ENCODE measurements at places on chromosomes 5 and 9. TPM values are rescaled to one million over a fixed set of nuclear protein-coding genes. Genes with fewer than 3 reads are reported as not detected.

Gene PCDHB2
- total RNA-seq, result 1.7 TPM

Gene SAP30L
- 60.5 TPM for total RNA-seq

Gene CRHBP
- not detected for total RNA-seq

Gene SNCAIP
- 4.6 TPM for total RNA-seq

Gene CARD6
- total RNA-seq, result 7.6 TPM

Gene GARIN3
- total RNA-seq, result not detected

Gene IL4
- total RNA-seq, result not detected

Gene WDR41
- total RNA-seq, result 45.9 TPM

Gene NEUROG1
- not detected for total RNA-seq

Gene XRCC4
- 11.7 TPM for total RNA-seq

Gene ISL1
- total RNA-seq, result not detected

Gene MEGF10
- 1.7 TPM for total RNA-seq

Gene HK3
- 24.0 TPM for total RNA-seq

Gene CDO1
- 536 TPM for total RNA-seq

Gene JMY
- 22.9 TPM for total RNA-seq

Gene CCL27
- total RNA-seq, result not detected

Gene IFNA1
- not detected for total RNA-seq

Gene TXNDC8
- not detected for total RNA-seq

Gene PCDHGA3
- 10.5 TPM for total RNA-seq

Gene LECT2
- total RNA-seq, result not detected

Gene LRRC19
- total RNA-seq, result not detected

Gene PFN3
- total RNA-seq, result not detected

Gene BRD8
- 52.2 TPM for total RNA-seq

Gene THBS4
- 153 TPM for total RNA-seq

Gene SHC3
- total RNA-seq, result 2.9 TPM

Gene DPYSL3
- 54.9 TPM for total RNA-seq

Gene EQTN
- not detected for total RNA-seq

Gene PROB1
- 0.63 TPM for total RNA-seq

Gene ADGRD2
- total RNA-seq, result not detected

Gene SLC30A5
- 58.4 TPM for total RNA-seq

Gene MEGF9
- total RNA-seq, result 85.5 TPM

Gene MARCOL
- not detected for total RNA-seq

Gene CDKN2B
- 28.2 TPM for total RNA-seq

Gene KYAT1
- total RNA-seq, result 8.4 TPM

Gene FOXD4L6
- not detected for total RNA-seq

Gene ADAMTSL1
- 24.3 TPM for total RNA-seq

Gene SLC44A1
- total RNA-seq, result 74.9 TPM

Gene POLE3
- total RNA-seq, result 28.4 TPM

Gene IGFBPL1
- total RNA-seq, result not detected

Gene HMGCS1
- 18.9 TPM for total RNA-seq

Gene CTNNAL1
- total RNA-seq, result 113 TPM

Gene CDH18
- total RNA-seq, result not detected

Gene SOX30
- not detected for total RNA-seq

Gene TTC23L
- 0.39 TPM for total RNA-seq

Gene FOXD1
- total RNA-seq, result 40.5 TPM

Gene MYO10
- 55.9 TPM for total RNA-seq

Gene SMIM33
- not detected for total RNA-seq

Measured in tibial nerve (tissue), 4 donors.